Activated T-cell treated with anti-CD3 and anti-CD28 coated beads, Interleukin-2, amount 50 U/mL, for 24 hours (primary cell): ENCODE measurements at places on chromosomes 4 and X.

DNA sequence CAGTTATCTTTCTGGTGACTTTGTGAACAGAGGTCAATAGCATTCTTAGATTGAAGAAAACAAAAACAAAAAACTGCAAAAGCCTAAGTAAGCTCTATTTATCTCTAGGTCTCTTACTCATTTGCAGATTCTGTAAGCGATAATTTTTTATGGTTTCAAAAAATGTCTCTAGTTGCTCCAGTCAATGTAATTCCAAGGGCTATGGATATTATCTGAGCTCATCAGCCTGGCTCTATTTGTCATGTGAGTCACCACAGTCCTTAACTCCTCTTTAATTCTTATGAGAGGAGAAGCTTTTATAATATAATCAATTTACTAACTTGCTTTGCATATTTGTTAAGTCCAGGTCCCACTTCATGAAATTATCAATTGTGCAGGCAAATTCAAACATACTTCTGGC lies 79.1 kb downstream of the NPFFR2 start:
- DNase-seq: no peak

- no peak for DNase-seq
Observed at GRCh38 chr4:163111588-163111987, 55.1 kb downstream of the NAF1 start.

DNA sequence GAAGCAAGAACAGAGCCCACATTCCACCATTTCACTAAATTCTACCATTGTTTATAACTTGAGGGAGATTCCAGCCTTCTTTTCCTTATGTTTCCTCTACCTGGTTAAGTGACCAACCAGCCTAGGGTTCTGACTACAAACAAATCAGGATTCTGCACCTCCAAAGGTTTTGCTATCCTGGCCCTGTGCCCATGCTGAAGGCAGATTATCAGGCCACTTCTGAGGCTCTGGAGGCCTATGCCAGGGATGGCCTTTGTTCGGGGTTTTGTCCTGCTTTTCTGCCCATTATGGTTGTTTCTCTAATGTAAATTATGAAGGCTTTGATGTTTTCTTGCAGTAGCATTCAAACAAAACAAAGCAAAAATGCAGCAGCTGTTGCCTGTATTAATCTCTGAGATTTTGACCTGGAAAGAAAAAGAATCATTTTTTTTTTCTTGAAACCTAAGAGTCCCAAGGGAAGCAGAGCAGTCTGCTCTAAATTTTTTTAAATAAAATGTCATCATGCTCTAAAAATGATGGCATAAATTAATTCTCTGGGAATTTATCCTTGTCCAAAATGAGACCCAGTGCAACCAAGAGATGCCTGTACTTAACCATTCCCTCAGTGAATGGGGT lies 55.6 kb downstream of the RNF150 start:
- DNase-seq: no peak

DNA sequence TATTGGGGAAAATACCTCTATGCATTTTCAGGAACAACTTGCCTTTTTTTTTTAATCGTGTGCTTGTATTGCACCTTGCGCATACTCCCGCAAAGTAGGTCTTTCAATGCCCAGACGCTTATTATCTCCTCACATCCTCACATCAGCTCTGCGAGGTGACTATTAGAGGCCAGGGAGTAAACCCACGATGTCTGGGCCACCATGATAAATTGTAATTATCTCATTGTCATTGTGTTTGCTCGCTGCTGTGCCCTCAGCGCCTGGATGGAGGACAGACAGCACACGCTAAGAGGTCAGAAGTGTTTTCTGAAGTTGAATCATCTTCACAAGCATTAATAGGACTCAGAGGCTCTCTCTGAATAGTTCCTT lies 1.0 kb upstream of the RELL1 start:
- DNase-seq: no peak

GRCh38 chrX:154516656-154517100 lies 646 bp upstream of the FAM3A start:
- DNase-seq: no peak

DNA sequence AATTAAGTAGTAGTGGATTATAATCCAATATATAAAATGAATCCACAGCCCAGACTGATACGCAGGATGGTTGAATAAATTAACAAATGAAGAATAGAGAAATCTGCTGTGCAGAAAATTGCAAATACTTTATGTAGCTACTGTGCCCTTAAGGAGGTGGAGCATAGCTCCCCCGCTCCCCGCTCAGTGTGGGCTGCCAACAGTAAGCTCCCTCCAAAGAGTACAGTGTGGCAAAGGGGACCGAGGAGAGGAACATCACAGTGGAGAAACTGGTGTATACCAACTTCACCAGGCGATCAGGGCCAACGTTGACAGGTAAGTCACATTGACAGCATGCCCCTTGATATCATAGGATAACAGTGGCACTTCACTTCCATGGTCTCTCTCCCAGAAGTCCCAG lies 57.9 kb upstream of the CLDN34 start:
- no peak for DNase-seq

DNA sequence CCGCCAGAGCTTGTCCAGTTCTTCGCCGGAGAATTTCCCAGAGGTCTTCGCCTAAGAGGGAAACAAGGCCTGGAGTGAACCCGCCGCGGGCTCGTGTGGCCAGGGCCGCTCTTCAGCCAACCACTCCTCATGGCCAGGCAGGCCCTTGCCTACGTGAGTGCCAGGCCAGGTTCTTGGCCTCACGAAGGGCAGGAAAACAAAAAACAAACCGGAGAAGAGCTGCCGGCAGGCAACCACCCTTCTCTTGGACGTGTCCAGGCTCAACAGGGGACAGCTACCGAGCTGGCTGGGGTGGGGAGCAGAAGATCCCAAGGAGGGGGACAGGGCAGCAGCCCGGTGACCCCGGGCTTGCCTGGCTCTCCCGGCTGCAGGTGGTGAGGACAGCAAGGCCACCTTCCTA lies 13.3 kb downstream of the LRPAP1 start:
- DNase-seq: no peak

GRCh38 chr4:11597506-11597905 lies 168.8 kb upstream of the HS3ST1 start:
- DNase-seq: no peak

GRCh38 chr4:81963763-81964020 lies 410.1 kb downstream of the HNRNPD start:
- no peak for DNase-seq

DNA sequence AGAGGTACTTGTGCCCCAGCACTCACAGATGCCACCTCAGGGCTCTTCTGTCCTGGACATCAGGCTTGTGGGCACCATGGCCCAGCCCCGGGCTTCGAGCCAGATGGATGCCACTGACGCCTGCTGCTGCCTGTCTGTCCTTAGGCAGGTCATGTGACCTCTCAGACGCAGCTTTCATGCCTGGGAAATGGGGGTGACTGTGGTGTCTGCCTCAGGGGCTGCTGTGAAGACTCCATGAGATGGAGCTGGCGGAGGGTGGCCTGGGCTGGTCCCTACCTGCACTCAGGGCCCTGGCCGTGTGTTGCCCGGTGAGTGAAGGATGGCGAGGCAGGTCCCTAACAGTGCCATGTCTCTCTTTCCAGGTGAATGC lies 6.5 kb downstream of the CPZ start:
- DNase-seq: no peak

- DNase-seq: peak; percentile 51
Observed at GRCh38 chrX:39196192-39197102, 395.2 kb downstream of the MID1IP1 start.

GRCh38 chrX:1011691-1012283 lies 200.7 kb downstream of the CRLF2 start:
- no peak for DNase-seq
